Purkinje cell (primary cell): ENCODE measurements at places on chromosomes 13 and 19. TPM values are rescaled to one million over a fixed set of nuclear protein-coding genes. Genes with fewer than 3 reads are reported as not detected.

Gene PCSK4
- polyA plus RNA-seq: not detected in 2 replicates

Gene PSG6
- polyA plus RNA-seq: 0.42 TPM in 1 of 2 replicates, not detected in the other

Gene CD70
- polyA plus RNA-seq: 2.3 TPM in 1 of 2 replicates, not detected in the other

Gene ZNF738
- polyA plus RNA-seq: 13.8 and 14.8 TPM in 2 replicates
